ENCODE measurements at places on chromosomes 6 and 20. TPM values are rescaled to one million over a fixed set of nuclear protein-coding genes. Genes with fewer than 3 reads are reported as not detected.

The ANKRD66 gene
- not detected for total RNA-seq

The GDAP1L1 gene
- not detected for total RNA-seq

The HCK gene
- total RNA-seq = not detected

The CTCFL gene
- total RNA-seq = not detected

The TCP11 gene
- total RNA-seq = not detected

The CDH26 gene
- total RNA-seq = not detected

The C6orf163 gene
- 0.74 TPM for total RNA-seq

The HMGCLL1 gene
- not detected for total RNA-seq

The SMLR1 gene
- not detected for total RNA-seq

The NINL gene
- 7.9 TPM for total RNA-seq

The MICA gene
- 4.7 TPM for total RNA-seq
